Midbrain (tissue), 1 donor: ENCODE measurements at places on chromosomes 13 and 19.

- no peak for DNase-seq
Measured at GRCh38 chr13:24173795-24174194, 13.3 kb downstream of the SPATA13 start.

GRCh38 chr13:110187641-110188161 is 119.3 kb downstream of the COL4A1 start:
- DNase-seq: no peak

- no peak for DNase-seq
Measured at GRCh38 chr13:33052506-33053280, 36.5 kb downstream of the KL start.

- no peak for DNase-seq
Measured at GRCh38 chr19:29185427-29185826, 27.5 kb downstream of the UQCRFS1 start.

- no peak for DNase-seq
Measured at GRCh38 chr19:38527466-38528136, 90.2 kb downstream of the MAP4K1 start.

- DNase-seq: no peak
Measured at GRCh38 chr13:53351021-53351420, 322.4 kb downstream of the OLFM4 start.

- DNase-seq: no peak
Measured at GRCh38 chr13:105979131-105980011, 556.1 kb downstream of the EFNB2 start.

GRCh38 chr13:21638319-21639282 is 32.3 kb upstream of the FGF9 start:
- peak; percentile 11 for DNase-seq

- no peak for DNase-seq
Measured at GRCh38 chr19:48458016-48458415, 2.6 kb downstream of the KCNJ14 start.

DNA sequence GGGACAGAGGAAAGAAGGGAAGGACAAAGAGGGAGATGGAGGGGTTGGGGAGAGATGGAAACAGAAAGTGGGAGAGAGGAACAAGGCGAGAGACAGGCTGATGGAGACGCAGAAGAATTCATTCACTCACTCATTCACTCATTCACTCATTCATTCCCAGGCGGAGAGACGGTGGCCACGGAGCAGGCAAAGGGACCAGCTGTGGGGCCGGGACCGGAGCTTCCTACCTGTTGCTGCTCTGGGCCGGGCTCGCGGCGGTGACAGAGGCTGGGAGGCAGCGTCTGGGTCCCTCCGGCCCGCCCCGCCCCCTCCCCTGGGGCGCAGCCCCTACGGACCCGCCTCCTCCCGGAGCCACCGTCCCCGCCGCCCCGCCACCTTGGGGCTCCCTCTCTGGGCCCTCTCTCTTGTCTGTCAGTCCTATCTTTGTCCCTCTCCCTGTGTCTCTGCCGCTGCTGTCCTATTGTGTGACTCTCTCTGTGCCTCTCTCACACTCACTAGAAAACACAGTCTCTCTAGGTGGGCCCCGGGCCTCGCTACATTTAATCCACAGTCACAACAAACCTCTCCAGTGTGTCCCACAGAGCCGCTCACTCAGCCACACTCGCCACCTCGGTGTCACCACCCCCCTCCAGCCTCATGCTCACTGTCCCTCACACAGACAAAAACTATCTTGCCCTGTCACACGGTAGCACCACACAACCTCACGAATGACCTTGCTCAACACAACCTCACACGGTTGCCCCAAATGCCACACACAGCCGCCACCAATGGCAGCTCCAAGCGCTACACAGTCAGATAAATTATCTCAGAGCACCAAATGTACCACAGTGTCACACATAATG is at the start of gene GNG8:
TSS of gene GNG8 (minus strand) at position 283 of the 842 bp plus-strand sequence. CDS start 1,520 bp downstream, outside the sequence.
- DNase-seq: no peak

- no peak for DNase-seq
Measured at GRCh38 chr13:32134241-32135055, 102.9 kb downstream of the FRY start.

DNA sequence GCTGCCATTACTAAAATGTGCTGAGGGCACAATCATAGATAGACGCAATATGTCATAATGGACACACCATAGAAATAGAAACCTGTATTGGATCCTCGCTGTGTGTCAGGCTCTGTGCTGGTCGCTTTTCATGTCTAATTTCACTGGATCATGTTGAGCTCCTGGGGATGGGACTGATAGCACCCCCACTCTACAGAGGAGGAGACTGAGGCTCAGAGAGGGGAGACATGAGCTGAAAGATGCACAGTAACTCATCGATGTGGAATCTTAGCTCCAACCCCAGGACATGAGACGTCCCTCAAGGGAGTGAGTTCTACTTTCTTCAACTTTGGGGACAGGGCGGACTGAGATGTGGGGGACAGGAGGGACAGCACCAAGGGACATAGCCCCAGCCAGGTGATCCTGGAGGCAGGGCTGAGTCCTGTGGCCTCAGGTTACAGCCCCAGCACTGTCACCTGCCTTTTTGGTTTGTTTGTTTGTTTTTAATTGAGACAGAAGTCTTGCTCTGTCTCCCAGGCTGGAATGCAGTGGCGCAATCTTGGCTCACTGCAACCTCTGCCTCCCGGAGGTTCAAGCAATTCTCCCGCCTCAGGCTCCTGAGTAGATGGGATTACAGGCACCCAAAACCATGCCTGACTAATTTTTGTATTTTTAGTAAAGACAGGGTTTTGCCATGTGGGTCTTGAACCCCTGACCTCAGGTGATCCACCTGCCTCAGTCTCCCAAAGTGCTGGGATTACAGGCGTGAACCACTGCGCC is 6.6 kb upstream of the GIPC1 start:
- DNase-seq: no peak

- DNase-seq: no peak
Measured at GRCh38 chr19:57687363-57688010, 5.7 kb downstream of the ZNF551 start.

DNA sequence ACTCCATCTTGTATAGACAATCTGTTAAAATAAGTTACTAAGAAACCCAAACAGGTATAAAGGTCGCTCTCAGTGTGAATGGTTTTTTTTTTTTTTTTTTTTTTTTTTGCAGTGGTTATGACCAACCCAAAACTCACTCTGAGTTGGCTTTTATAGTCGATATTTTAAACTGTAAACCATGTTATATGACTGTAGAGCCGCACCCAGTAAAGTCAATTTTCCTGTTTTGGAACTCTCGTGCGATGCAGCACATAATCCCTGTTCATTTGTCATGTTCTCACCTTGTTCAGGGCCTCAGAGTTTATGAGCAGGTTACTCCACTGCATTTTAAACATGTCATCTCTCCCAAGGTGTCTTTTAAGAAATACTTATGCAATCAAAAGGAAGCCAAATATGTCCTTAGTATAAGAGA is 112.5 kb downstream of the KLF5 start:
- no peak for DNase-seq

DNA sequence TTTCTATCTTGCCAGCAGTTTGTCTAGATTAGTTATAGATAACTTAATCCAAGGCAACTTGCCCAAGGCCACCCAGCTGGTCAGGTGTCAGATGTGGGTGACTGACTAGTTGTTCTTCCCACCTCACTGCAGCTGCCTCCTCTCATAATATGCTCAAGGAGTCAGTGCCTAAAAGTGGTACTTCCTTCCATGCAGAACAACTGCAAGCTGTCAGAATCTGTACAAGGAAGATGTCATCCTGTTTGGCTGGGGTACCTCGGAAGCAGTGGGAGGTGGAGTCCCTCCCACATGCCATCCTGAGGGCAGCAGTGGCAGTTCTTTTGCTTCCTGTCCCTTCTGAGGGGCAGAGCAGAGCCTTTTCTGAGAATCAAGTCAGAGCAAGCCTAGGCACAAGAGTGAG is 193.2 kb upstream of the RFC3 start:
- no peak for DNase-seq

- no peak for DNase-seq
Measured at GRCh38 chr19:43594710-43595604, 977 bp downstream of the IRGQ start.

- no peak for DNase-seq
Measured at GRCh38 chr19:29620931-29621351, 14.9 kb downstream of the POP4 start.

DNA sequence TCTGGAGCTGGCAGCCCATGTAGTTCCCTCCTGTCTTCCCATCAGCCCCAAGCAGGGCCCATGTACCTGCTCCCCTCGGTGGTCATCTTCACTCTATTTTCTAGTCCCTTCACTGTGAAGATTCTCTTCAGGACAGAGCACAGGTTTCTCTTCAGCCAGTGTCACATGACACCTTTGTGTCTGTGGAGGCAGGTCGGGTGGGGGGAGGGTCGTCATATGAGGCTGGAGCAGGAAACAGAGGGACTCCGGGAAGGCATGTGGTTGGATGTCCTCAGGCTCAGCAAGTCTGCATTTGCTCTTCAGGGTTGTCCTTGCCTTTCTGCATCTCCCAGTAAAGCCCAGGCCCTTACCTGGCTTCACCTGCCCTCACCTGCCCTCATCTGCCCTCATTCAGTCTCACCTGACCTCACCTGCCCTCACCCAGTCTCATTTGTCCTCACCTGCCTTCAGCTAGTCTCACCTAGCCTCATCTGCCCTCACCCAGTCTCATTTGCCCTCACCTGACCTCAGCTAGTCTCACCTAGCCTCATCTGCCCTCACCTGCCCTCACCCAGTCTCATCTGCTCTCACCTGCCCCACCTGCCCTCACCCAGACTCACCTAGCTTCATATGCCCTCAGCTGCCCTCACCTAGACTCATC is 120.3 kb downstream of the ZDHHC20 start:
- no peak for DNase-seq

DNA sequence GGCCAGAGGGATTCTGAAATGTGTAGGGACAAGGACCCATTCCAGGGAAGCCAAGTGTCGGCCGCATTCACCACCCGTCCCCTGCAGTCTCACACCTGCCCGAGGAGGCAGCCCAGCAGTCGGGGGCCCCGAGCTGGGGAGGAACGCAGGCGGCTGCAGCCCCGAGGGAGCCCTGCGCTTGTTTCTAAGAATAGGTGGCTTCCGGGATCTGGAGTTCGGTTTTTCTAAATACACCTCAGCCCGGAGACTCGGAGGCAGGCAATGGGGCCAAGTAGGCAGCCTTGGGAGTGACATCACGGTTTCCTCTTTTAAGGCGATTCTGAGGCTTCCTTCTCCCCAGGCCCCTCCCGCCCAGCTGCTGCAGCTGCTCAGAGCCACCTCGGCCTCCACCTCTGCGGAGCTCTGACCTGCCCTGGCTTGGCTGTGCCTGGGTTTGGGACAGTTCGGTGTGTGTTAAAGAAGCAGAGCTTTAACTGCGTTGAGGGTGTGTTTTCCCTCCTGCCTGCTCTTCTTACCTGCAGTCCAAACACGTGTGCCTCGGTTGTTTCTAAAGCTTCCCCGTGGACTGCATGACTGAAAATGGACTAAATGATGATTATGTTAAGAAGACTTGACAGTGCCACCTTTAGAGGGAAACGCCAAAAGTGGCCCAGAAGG is 80.5 kb downstream of the COL4A2 start:
- no peak for DNase-seq

GRCh38 chr13:66675620-66676019 is 554.5 kb downstream of the PCDH9 start:
- DNase-seq: no peak

- no peak for DNase-seq
Measured at GRCh38 chr19:31957711-31958110, 387.7 kb upstream of the ZNF507 start.

GRCh38 chr19:45508861-45509691 is 1.8 kb downstream of the VASP start:
- no peak for DNase-seq

GRCh38 chr13:90680826-90681225 is 666.7 kb upstream of the MIR17HG start:
- DNase-seq: no peak
